ENCODE measurements at places on chromosomes 3 and 15. TPM values are rescaled to one million over a fixed set of nuclear protein-coding genes. Genes with fewer than 3 reads are reported as not detected.

The EPHA6 gene
- total RNA-seq, result 0.78 TPM

The LRTM1 gene
- total RNA-seq, result not detected

The ZIC1 gene
- not detected for total RNA-seq

The LSAMP gene
- total RNA-seq, result 3.6 TPM

The RPSA gene
- 1,023 TPM for total RNA-seq

DNA sequence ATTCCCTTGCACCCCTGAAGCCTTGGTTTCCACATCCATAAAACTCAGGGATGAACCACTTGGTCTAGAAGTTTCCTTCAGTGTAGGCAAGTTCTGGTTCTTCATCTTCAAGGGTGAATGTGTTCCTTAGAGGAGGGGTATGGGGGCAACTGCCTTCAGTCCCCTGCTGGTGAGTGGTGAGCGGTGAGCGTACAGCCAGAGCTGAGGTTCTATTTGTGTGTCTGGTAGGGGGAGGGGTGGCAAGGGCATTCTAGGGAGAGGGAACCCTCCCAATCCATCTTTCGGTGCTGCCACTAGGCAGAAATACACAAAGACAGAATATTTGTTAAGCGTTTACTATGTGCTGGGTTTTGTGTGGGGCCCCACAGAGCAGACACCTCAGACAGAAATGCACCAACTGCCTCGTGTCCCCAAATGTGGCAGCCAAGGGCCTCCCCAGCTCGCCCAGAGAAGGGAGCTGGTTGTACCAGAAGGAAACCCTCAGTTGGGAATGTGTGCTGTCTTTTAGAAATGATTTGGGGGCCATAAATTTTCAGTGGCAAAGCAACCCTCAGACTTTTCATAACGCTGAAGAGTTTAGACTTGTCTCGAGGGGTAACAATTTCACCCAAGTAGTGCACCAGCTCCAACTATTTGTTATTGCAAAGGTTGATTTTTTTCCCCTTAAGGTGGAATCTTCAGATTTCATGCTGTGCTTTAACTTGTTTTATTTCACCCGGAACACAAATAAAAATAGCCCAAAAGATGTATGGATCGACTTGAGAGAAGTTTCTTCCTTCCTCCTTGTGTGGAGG, 137.6 kb downstream of the FBLN2 start:
- DNase-seq, result no peak

GRCh38 chr15:97502038-97502437, 458.5 kb upstream of the ARRDC4 start:
- no peak for DNase-seq

DNA sequence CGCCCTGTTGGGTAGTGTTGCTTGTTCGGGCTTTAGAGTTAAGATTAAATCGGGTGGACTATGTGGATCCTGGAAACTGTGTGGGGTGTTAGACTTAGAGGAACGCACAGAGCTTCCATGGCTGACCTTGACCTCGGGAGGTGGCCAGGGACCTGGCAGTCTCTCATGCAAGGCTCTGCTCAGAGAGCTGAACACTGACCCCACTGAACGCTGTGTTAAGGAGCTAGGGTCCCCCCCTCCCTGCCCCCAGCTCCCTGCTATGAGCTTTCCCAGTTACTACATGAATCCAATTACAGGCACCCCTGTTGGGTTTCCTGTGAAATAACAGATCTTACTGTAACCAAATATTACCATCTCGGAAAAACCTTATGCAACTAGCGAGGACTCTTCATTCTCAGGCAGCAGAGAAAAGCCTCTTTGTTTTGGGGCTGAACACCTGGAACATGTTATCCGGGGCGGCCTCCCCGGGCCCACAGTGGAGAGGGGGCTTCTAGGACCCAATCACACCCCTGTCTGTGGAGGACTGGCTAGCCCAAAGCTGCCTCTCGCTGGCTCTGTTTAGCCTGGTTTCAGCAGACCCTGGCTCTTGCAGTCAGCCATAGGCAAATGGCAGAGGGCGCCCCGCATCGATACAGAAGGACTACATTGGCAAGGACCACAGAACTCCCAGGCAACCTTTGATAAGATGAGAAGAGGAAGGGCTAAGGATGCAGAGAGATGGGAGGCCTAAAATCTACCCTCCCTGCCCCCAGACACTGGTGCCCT, 25.8 kb upstream of the ALDH1A3 start:
- DNase-seq, result no peak

GRCh38 chr3:71563827-71564226, 19.7 kb downstream of the FOXP1 start:
- DNase-seq, result no peak

GRCh38 chr3:141074529-141074928, 23.4 kb downstream of the SPSB4 start:
- DNase-seq, result no peak

DNA sequence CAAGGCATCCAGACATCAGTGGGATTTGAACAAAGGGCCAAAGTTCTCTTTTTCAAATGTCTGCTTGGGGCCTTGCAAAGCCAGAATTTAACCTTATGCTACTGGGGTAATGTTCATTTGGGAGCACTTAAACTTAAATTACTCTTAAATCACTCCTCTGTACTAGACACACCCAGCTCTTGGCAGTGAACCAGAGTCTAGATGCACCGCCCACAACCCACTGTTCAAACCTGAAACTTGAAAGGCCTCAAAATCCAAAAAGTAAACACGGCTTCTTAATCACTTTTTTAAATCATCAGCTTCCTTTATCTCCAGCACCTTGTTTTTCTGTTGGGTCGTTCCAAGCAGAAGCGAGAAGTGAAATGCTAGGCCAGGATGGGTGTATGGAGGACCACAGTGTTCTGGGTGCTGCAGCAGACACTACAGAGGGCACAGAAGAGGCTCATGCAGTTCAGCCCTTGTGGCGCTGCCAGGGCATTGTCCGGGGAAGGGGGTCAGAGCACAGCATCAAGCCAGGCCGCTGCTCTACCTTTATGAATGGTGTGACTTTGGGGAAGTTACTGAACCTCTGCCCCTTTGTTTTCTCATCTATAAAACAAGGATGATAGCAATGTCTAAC, 28.8 kb downstream of the MECOM start:
- DNase-seq, result no peak

- DNase-seq, result peak; percentile 85
These were observed 657.2 kb downstream of the FHIT start for GRCh38 chr3:60594025-60594424.

DNA sequence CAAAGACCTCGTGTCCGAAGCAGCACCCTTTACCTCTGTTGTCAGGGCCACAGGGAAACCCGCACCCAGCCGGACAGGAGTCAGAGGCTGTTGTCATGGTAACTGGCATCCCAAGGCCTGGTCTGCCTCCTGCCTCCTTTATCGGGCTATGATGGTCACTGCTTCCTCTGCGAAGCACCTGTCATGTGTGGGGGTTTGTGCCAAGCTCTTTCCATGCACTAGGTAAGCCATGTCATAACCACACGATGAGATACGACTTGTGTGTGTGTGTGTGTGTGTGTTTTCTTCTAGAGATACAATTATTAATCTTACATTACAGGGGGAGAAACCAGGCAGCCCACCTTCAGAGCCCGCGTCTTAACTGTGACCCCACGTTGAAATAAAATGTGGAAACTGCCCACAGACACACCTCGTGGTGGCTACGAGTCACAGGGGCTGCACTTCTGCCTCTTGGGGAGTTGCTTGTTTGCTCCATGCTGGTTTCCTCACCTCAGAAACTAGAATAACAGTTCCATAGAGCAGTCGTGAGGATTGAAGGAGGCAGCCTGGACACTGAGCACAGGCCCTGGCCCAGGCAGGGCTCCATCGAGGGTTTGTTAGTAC, 18.0 kb downstream of the ZDHHC19 start:
- no peak for DNase-seq

DNA sequence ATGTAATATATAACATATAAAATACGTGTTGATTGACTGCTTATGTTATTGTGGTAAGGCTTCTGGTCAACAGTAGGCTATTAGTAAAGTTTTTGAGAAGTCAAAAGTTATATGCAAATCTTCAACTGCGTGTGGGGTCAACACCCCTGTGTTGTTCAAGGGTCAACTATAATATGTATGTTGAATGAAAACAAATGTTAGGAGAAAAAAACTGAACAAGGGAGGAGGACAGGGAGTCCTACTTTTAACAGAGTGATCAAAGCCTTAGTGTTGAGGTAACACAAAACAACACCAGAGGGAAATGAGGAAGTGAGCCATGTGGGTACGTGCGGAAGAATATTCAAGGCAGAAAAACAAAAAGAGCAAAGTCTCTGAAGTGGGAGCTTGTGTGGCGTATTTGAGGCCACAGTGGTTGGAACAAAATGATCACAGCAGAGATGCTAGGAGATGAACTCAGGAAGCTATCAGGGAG, 62.5 kb downstream of the SFMBT1 start:
- DNase-seq, result peak; percentile 19

- no peak for DNase-seq
These were observed 17.2 kb upstream of the PLOD2 start for GRCh38 chr3:146178006-146178689.

DNA sequence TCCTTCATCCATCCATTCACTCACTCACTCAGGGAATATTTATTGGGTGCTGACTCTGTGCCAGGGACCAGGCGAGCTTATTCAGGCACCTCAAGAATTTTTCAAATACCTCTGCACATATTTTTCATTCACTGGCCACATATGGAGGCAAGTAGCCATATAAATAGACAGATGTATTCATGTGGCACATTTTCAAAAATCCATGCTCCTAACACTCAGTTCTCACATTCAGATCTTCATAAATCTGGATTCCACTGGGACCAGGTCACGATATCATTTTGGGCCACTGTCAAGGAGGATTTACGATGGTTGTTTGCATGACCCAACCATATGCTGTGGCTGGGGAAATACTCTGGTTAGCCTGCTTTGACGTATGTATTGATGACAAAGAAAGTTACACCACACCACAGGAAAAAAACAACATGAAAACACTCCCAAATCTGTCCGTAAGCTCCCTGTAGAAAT, 241.8 kb upstream of the LRTM1 start:
- no peak for DNase-seq

- DNase-seq, result no peak
These were observed 168.2 kb downstream of the TPRG1 start for GRCh38 chr3:189339996-189340395.

- no peak for DNase-seq
These were observed 78.3 kb upstream of the C15orf39 start for GRCh38 chr15:75123395-75123794.

- DNase-seq, result no peak
These were observed 25.9 kb downstream of the ADCY5 start for GRCh38 chr3:123423031-123423430.

GRCh38 chr3:181133832-181134231, 144.3 kb upstream of the DNAJC19 start:
- no peak for DNase-seq

DNA sequence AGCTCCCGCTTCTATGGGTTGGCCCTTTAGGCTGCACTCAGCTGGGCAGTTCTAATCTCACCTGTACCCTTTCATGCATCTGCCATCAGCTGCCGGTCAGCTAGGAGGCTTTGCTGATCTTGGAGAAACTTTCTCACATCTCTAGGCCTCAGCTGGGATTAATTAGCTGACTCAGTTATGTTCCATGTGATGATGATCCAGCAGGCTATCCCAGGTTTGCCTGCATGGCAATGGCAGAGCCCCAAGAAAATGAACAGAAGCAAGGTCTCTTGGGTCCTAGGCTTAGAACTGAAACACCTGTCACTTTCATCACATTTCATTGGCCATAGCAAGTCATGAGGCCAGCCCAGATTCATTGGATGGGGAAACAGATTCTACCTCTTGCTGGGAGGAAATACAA, 304.6 kb upstream of the TBC1D5 start:
- DNase-seq, result no peak

- no peak for DNase-seq
These were observed 155.3 kb upstream of the SLCO3A1 start for GRCh38 chr15:91698241-91698640.

DNA sequence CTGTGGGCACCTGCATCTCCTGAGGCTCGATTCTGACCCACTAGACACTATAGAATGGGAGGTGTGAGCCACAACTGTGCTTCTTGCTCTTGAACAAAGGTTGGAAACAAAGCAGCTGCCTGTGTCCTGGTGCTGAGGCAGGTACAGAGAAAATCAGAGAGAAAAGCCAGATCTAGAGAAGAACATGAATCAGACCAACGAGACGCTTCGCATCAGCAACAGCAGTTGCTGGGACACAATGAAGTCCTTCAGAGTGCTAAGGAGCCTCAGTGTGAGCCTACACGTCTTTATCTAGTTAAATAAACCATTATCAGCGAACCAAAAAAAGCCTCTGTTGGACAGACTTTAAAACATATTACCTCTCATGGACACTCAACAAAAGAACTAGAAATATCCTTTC, 86.3 kb upstream of the MEX3B start:
- no peak for DNase-seq

DNA sequence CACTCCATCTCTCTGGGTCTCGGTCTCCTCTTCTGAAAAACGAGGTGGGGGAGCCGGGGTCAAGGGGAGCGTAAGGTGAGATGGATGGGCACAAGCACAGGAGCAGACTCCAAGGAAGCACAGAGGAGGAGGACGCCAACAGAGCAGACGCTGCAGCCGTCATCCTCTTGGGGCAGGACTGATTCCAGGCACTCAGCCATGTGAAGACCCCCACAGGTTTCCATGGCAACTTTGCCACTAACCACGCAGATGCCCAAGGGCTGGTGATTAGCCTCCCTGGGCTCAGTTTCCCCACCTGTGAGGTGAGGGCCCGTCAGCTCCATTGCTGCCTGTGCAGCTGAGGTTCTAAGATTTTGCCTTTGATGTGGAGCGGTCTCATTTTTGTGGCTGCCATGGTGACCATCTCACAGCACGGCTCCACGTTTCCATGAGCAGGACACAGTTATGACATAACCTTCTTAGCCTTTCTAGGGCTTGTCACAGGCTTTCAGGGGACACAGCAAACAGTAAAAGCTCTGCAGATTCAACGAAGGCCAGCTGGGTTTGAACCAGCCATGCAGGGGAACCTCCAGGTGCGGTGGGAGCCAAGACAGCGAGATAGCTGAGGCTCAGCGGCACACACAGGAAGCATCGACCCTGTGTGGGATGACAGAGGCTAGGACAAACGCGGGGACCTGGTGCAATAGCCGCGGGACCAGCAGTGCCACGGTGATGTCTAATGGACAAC, 170.3 kb downstream of the NUP210 start:
- no peak for DNase-seq

DNA sequence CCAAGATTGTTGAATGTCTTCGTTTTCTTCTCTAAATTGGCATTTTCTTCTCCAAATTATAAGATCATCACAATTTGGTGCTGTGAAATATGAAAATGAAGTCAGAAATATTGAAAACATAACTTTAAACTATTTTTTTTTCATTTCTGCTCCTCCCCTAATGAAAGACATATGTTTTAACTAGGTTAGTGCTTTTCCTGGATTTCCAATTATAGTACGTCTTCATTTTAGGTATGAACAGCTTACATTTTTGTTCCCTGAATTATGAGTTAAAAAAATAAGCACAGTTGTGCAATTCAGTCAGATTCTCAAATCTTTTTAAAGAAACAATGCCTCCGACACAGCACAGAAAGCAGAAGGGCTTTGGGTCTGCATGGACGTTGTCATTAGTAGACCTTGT, 83.5 kb upstream of the CFAP20DC start:
- DNase-seq, result no peak

GRCh38 chr15:96612917-96613316, 282.4 kb downstream of the NR2F2 start:
- no peak for DNase-seq

GRCh38 chr15:66004618-66005262, 135.4 kb downstream of the RAB11A start:
- no peak for DNase-seq
